GM12864 (cell line): ENCODE measurements at places on chromosomes 6 and 20.

GRCh38 chr6:43798688-43799444 is 28.9 kb downstream of the VEGFA start:
- DNase-seq: no peak

DNA sequence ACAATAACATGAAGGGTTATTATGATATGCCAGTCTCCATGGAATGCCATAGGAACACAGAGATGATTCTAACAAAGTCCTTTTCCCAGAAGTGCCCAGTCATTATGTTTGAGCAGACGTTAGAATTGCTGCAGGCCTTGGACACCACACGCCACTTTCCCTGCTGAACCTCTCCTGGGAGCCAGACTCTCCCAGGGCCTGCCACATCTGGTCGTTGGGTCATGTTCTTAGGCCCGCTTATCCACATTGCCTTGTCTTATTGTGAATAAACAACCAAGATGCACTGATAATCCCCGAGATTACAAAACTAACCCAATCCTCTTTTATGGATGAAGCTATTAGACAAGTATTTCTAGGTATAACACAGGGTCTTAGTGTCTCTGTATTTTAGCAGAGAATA is 276.5 kb upstream of the CITED2 start:
- no peak for DNase-seq

DNA sequence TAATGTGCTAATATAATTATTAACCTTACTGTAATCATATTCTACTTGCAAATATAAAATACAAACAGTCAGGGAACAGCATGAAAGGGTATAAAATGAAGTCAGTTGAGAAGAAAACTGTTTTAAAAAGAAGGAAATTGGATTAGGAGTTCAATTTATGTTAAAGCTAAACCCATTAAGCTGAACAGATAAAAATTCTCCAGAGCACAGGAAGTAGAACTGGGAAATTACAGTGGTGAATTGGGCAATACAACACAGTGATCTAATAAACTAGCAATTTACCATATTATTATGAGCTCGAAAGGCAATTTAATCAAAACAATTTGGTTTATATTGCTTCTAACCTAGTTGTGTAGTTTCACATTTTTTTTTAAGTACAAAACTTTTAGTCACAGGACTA is 407.4 kb upstream of the RGS17 start:
- no peak for DNase-seq

DNA sequence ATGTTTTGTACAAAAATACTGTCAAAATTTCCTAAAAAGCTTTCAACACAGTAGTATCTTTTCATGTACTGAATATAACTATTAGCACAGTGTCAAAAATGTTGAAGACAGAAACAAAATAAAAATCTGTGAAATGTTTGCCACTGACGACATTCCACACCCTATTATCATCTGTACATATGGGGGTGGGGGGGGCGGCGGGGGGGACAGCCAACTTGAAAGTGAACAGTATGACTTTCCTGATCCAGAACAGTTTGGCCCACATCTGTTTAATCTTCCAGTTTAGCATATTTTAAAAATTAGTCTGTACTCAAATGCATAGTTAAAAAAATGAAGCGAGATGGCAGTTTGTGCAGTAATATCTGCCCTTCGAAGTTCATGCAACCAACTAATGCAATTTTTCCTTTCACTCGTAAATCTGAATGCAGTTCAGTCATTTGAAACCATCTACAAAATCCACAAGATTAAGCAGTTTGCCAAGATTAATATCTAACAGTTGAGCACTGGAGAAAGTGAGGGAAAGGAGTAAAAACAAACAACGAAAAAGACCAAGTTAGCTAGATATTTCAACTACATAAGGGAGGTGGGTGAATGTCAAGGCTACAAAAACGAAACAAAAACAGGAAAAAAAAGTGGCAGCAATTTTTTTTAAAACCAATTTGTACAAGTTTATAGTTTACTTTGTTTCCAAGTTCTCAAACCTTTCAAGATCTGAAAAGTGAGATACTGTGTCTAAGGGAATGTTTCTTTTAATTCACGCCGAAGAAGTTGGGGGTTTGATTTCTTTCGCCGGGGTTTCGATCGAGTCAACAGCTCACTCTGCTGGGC is 1.9 kb downstream of the CITED2 start:
- no peak for DNase-seq

- no peak for DNase-seq
Observed at GRCh38 chr20:13953227-13953626, 37.2 kb downstream of the SEL1L2 start.

GRCh38 chr20:59386809-59387208 is 86.4 kb downstream of the EDN3 start:
- DNase-seq: no peak

DNA sequence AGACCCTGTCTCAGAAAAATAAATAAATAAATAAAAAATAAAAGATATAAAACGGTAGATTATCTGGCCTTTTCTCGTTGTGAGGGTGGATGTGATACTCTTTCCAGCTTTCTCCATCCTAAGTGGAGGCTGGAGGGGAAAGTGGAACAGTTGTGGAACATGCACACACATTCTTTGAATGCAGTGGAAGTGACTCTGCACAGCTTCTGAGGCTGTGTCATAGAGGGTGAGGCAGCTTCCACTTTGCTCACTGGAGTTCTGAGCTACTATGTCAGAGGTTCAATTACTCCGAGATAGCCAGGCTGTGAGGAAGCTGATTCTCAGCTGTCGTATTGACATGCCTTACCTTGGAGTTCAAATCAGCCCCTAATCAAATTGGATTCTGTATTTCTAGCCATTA is 82.2 kb downstream of the CHMP4B start:
- DNase-seq: no peak
